HFFc6 (cell line): ENCODE measurements at places on chromosomes 6 and 20. TPM values are rescaled to one million over a fixed set of nuclear protein-coding genes. Genes with fewer than 3 reads are reported as not detected.

- DNase-seq: no peak
Measured at GRCh38 chr6:133938533-133938932, 14.5 kb upstream of the TBPL1 start.

- no peak for DNase-seq
Measured at GRCh38 chr6:39214120-39214813, 15.0 kb downstream of the KCNK5 start.

DNA sequence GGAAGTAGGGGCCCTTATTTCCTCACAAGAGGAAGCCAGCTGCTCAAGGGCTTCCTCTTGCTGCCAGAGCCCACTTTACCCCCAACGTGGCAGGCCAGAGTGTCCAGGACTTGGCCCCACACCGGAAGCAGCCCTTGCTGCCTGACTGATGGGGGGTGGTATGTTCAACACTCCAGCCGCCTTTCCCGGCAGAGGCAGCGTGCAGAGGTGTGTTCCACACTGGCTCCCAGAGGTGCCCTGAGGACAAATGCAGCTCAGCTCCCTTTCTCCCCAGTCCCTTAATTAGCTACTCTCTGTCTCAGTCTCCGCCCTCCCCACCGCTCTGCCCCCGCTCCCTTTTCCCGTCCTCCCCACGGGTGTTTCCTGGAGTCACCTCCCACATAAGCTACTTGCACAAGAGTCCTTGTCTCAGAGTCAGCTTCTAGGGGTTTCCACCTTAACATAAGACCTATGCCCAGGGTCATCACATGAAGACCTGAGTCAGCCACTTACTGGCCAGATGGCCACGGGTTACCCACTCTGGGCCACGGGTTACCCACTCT is 61.7 kb upstream of the SHLD1 start:
- DNase-seq: no peak

DNA sequence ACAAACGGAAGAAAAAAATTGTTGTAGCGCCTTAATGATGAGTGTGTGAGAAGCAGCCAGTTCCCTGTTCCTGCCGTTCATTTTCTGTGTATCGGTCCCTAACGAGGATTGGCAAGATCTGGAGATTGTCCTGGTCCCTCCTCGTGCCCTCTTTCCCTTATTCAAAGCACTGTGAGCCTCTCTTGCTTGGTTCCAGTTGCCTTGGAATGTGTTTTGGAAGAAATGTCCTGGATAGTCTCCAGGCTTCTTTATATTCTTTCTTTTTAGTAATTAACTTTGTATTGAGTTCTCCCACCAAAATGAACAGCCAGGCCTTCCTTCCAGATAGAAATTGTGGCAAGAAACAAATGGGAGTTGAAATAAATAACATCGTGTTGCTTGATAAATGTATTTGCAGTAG is 348.3 kb downstream of the CDH26 start:
- DNase-seq: no peak

- DNase-seq: no peak
Measured at GRCh38 chr6:137399881-137400443, 94.2 kb downstream of the OLIG3 start.

DNA sequence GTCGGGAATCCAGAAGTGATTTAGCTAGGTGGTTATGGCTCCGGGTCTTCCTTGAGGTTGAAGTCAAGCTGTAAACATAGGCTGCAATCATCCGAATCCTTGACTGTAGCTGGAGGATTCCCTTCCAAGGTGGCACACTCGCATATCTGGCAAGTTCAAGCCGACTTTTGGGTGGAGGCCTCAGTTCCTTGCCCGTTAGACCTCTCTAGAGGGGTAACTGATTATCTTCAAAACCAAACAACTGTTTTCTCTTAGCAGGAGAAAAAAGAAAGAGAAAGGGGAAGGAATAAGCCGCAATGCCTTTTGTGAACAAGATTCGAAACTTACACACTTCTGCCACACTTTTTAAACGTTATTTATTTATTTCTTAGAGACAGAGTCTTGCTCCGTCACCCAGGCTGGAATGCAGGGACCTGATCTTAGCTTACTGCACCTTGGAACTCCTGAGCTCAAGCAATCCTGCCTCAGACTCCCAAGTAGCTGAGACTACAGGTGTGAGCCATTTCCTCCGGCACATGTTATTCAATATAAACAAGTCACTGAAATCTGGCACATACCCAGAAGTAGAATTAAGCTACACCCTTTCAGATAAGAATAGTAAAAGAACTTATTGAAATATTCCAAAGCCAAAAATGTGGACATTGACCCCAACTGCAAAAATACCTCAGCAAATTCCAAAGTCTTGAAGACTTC is 76.3 kb downstream of the HFE start:
- no peak for DNase-seq

DNA sequence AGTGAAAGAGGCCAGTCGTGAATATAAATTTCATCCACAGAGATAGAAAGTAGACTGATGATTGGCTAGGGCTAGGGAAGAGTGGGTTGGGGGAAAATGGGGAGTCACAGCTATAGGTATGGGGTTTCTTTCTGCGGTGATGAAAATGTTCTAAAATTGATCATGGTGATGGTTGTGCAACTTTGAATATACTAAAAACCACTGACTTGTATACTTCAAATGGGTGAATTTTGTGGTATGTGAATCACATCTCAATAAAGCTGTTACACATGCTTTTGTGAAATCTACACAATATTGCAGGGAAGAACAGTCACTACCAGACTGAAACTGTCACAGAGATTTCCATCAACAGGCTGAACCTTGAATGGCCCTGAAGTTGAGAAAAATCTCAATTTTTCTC is 61.5 kb downstream of the LYRM4 start:
- DNase-seq: no peak

GRCh38 chr6:83860782-83861495 is 1.4 kb downstream of the CYB5R4 start:
- DNase-seq: no peak

GRCh38 chr6:145206247-145206907 is 528.9 kb downstream of the EPM2A start:
- DNase-seq: peak; percentile 87

- no peak for DNase-seq
Measured at GRCh38 chr20:50750145-50750671, 18.8 kb downstream of the PARD6B start.

- no peak for DNase-seq
Measured at GRCh38 chr6:151018911-151019782, 153.6 kb downstream of the MTHFD1L start.

- DNase-seq: peak; percentile 4
Measured at GRCh38 chr6:1110164-1110563, 201.7 kb upstream of the FOXQ1 start.

GRCh38 chr20:59468831-59469230 is 135.5 kb upstream of the PHACTR3 start:
- DNase-seq: no peak

GRCh38 chr6:11783524-11784064 is 5.0 kb upstream of the ADTRP start:
- no peak for DNase-seq

DNA sequence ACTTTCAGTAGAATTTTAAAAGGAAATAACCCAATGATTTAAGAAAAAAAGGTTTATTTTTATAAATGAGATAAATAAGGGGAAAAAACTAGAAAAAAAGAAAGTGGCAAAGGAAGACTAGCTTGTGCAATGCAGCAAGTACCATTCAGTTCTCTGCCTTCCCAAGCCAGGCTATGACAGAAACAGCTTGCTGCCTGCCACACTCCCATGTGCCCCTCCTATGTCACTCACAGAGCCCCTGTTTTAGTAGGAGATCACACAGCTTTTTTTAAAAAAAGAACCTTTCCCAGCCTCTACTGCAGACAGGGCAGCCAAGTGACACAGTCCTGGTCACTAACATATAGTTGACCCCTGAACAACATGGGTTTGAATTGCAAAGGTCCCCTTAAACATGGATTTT is 13.5 kb downstream of the TBC1D7 start:
- no peak for DNase-seq

DNA sequence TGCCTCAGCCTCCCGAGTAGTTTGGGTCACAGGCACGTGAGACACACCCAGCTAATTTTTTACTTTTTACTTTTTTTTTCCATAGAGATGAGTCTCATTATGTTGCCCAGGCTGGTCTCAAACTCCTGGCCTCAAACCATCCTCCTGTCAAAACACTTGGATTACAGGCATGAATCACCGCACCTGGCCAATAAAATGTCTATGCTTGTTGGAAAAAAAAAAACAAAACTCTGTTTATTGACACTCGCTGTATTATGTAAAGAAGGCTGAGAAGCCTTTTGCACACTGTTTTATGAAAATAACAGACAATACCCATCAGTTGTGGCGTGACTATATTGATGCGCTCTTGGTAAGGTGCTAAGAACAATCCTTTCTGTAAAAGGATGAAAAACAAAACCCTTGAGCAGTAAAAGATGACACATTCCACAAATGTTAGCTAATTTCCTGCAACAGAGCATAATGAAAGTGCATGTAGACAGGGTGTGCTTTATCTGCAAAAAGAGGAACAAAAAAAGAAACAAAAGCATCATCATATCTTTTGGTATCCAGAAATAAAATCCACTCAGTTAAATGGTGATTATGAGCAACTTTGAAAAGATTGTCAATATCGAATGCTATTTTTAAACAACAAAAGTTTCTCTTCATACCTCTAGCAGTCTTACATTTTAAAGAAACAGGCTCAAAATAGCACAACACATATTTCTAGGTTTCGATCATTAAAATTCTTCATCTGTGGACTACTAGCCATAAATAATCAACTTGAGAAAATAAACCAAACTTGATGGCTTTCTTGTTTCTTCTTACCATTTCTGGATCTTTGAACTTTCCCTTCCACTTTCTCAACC is 108.3 kb upstream of the PHACTR1 start:
- peak; percentile 48 for DNase-seq

GRCh38 chr6:2381872-2382661 is 136.7 kb upstream of the GMDS start:
- DNase-seq: no peak

GRCh38 chr6:24840187-24840586 is 41.5 kb upstream of the ARMH2 start:
- DNase-seq: no peak

DNA sequence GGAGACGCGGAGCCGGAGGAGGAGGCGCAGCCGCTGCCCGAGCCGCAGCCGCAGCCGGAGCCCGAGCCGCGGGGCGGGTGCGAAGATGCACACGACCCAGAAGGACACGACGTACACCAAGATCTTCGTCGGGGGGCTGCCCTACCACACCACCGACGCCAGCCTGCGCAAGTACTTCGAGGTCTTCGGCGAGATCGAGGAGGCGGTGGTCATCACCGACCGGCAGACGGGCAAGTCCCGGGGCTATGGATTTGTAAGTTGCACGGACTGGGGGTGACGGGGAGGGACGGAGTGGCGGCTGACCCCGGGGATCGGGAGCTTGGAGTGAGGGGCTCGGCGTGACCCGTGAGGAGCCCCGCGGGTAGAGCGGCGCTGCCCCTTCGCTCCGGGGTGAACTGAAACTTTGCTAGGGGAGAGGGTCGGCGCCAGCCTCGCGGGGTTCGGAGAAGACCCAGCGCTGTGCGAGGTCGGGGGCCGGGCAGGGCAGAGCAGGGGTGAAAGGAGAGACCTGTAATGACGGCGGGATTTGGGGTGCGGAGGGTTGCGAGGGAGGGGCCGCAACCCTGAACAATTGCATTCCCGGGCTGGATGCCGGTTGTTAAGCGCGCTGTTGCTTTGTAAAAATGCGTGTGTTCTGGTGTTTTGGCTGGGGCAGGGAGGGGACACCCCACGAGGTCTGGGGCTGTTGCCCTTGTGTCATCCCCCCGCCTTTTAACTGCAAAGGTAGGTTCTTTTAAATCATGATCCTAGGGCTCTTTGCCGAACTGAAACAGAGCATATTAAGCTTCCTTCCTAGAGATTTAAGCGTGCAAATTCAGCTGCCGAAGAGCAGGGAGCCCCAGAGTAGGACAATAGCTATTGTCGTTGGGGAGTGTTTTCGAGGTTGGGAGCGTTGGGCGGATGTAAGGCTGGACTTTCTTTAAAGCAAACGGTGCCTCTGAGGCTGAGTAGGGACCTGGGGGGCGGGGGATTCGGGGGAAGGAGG is 628 bp downstream of the RBM24 start:
- no peak for DNase-seq

DNA sequence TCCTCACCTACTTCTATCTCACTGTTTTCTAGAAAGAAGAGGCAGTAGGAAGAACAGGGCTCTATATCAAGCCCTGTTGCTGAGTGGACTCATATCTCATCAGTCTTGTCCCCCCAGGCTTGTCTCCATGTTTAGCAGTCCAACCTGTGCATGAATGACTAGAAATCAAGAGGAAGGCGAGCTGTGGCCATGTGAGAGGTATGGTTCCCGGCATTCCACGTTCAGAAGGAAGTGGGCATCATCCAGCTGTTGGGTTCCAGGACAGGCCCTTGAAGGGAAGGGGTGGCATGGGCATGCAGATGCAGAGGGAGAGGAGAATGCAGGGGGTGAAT is 176.6 kb downstream of the MRPL14 start:
- DNase-seq: no peak

- DNase-seq: peak; percentile 45
Measured at GRCh38 chr20:51769976-51770615, 1.9 kb upstream of the ATP9A start.

GRCh38 chr6:37372116-37372515 is 18.3 kb downstream of the RNF8 start:
- DNase-seq: no peak

DNA sequence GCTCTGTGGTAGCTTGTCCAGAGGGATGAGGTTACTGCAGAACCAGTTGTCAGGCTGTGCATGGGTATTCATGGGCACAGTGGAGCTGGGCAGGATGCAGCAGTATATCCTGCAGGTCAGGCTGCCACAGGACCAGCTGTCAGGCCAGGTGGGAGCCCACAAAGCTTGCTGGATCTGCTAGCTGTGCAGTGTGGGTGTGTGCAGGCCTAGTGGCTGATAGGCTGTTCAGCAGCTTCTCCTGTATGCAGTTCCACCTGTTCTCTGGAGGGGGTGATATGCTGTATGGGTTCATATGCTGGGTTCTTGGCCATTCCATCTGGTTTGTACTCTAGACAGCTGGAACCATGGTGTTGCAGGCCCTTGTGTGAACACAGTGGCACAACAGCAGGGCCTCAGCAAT is 40.6 kb upstream of the TPD52L1 start:
- DNase-seq: no peak

GRCh38 chr20:50930976-50931305 is 296 bp downstream of the ADNP start:
- DNase-seq: no peak

DNA sequence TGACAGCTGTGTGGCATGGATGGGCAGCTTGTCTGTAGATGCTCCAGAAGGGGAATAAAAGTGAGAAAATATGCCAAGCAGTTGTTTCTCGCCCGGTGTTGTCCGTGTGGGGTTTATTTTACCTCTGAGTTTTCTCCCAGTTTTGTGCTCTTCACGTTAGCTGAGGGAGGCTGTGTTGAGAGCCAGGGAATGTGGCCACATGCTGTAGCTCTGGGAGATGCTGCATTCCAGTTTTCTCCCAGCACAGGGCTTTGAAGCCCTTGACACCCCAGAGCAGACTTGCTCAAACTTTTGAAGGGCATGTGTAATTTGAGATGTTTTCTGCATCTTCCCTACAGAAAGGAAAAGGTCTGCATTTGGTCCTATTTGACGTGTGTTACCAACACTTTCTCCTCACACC is 67.7 kb downstream of the RREB1 start:
- DNase-seq: no peak

SIRPB1 gene
- not detected in 3 replicates for total RNA-seq

MROH8 gene
- 1.4 to 1.8 TPM (median 1.8 TPM) in 3 replicates for total RNA-seq

FKBP1A gene
- 503 to 504 TPM (median 503 TPM) in 3 replicates for total RNA-seq

NTSR1 gene
- total RNA-seq: 2.7 to 6.0 TPM (median 5.7 TPM) in 3 replicates
